ENCODE measurements at places on chromosomes 2 and 18. TPM values are rescaled to one million over a fixed set of nuclear protein-coding genes. Genes with fewer than 3 reads are reported as not detected.

DNA sequence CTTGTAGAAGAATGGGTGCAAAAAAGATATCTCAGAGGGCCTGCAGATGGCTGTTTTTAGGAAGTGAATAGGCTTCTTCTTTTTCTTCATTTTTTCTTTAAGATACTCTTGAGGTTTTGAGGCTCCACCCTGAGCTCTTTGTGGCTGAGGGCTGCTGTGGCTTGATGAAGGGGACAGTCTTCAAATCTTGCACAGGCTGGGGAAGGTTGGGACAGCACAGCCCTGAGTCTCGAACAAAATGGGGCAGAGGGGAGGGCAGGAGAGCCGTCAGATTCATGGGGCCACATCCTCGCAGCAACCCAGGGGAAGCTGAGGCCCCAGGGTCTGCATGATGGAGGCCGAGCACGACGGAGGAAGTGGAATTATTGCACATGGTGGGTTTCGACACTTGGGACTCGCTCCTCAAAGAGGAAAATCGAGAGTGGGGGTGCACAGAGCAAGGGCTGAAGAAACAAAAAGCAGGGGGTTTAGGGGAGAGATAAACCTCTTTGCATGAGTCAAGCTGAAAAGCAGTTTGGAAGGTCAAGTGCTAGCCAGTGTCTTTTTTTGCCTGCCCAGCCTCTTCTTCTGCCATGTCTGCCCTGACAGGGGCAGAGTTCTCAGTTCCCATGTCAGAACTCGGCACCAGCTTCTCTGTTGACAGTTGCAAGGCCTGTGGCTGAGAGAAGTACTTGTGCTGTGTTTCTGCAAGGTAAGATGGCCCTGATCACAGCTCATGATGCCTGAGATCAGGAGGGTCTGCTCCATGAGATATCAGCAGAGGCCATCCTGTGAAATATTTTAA, 19.5 kb downstream of the INPP4A start:
- H3K36me3 ChIP-seq: peaks cover 1% of the 10 kb centered on the region
- no peaks in the 10 kb centered on the region for H3K27me3 ChIP-seq
- H3K4me3 ChIP-seq: peak overlapping the region; percentile 40
- peak; percentile 32 for DNase-seq
- H3K27ac ChIP-seq: peak overlapping the region; percentile 79

DNA sequence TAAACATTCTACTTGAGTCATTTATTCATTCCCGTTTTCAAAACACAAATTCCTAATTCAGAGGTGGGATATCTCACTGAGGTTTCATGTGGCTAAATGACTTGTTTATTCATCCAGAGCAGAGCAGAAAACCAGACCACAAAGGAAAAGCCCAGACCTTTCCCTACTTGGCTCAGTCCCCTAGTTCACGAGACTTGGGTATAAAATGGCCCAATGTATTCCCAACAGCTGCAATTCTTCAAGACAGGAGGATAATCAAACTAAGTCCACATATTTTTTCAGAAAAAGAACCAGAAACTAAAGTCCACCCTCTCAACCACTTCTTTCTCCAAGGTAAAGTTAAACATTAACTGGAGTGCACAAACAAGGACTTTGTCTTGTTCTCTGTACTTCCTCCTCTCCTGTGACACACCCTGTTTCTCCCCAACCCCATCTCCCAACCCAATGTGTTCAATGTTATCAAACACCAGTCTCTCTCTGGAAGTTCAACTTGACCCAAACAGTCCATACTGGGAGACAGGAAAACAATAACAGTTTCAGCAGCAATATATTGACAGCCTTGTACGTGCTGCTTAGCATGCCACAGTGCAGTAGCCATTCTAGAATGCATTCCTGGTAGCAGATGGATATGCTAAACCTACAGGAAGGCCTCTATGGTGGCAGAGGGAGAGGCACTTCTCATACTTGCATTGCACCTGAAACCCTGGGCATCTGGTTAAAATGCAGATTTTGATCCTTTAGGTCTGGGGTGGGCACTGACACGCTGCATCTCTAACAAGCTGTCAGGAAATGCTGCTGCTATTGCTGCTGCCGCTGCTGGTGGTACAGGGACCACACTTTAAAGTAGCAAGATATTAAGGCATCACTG, 110.7 kb downstream of the INO80D start:
- no peak for DNase-seq
- no peak overlapping the region for H3K4me3 ChIP-seq
- no peaks in the 10 kb centered on the region for H3K36me3 ChIP-seq
- no peaks in the 10 kb centered on the region for H3K4me1 ChIP-seq
- no peak overlapping the region for H3K27ac ChIP-seq

DNA sequence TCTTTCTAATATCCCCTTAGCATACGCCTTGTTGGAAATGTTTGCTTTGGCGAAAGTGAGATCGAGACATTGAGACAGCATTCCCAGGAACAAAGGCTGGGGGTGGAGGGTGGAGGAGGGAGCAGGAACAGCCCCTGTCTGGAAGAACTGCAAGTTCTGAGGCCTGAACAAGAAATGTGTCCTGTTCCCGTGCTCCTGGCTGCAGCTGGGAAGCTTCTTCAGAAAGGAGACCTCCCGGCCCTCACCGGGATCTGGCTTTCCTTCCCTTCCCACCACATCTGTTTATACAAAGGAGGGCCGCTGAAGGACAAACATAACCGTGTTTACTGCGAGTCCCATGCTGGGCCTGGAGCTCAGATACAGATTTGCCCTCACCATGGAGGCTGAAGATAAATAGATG, 35.9 kb downstream of the AFF3 start:
- peaks cover 2% of the 10 kb centered on the region for H3K27me3 ChIP-seq
- no peak overlapping the region for H3K4me3 ChIP-seq
- H3K27ac ChIP-seq: no peak overlapping the region
- H3K4me1 ChIP-seq: peaks cover 9% of the 10 kb centered on the region
- DNase-seq: no peak

- no peaks in the 10 kb centered on the region for H3K27me3 ChIP-seq
- no peak overlapping the region for H3K27ac ChIP-seq
- H3K4me1 ChIP-seq: peaks cover 11% of the 10 kb centered on the region
- no peak for DNase-seq
Observed at GRCh38 chr2:168371273-168372019, 84.6 kb upstream of the CERS6 start.

- H3K27me3 ChIP-seq: no peaks in the 10 kb centered on the region
- no peaks in the 10 kb centered on the region for H3K36me3 ChIP-seq
- no peak overlapping the region for H3K4me3 ChIP-seq
- no peak for DNase-seq
Observed at GRCh38 chr2:71060871-71061270, 7.6 kb upstream of the NAGK start.

- peak; percentile 54 for DNase-seq
- H3K27ac ChIP-seq: no peak within 1 kb of the TSS
- peak within 1 kb of the TSS; percentile 66 for H3K4me3 ChIP-seq
- H3K36me3 ChIP-seq: peaks cover 4% of the 10 kb centered on the region
Observed at GRCh38 chr2:42568401-42569115, at the start of gene MTA3. MTA3 (plus strand) TSS chr2:42568632; CDS start chr2:42568746, 114 bp downstream.

DNA sequence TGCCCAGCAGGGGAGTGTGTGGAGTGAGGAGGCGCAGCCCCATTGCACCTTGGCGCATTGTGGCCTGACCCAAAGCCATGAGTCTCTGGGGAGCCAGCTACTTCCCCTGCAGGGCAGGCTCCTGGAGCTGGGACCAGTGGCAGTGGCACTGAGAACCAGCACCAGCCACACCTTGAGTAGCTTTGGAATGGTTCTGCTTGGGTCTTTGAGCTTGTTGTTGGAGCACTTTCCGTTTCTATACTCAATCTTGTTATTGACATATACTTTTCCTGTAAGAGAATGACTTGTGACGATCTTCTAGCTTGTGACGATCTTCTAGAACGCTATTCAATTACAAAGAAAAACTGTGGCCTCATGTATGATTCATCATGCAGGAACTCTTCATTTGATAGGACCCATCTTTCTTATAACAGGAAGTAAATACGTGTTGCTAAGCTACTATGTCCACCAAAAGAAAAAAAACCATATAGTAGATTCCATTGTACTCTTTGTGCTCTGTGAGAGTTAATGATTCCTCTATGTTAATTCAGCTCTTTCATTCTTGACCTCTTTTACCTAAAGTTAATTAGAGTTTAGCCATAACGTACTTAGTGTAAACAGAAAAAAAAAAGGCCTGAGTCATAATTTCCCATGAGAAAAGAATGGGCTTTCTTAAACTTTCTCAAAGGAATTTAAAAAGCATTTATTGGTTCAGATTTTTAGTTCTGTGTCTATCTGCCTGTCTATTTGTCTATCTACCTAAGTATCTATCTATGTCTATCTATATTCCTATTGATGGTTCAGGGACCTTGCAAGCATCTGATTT, 113.1 kb downstream of the GATA6 start:
- H3K4me3 ChIP-seq: no peak overlapping the region
- H3K36me3 ChIP-seq: no peaks in the 10 kb centered on the region
- no peaks in the 10 kb centered on the region for H3K27me3 ChIP-seq
- DNase-seq: no peak
- H3K4me1 ChIP-seq: peaks cover 4% of the 10 kb centered on the region

DNA sequence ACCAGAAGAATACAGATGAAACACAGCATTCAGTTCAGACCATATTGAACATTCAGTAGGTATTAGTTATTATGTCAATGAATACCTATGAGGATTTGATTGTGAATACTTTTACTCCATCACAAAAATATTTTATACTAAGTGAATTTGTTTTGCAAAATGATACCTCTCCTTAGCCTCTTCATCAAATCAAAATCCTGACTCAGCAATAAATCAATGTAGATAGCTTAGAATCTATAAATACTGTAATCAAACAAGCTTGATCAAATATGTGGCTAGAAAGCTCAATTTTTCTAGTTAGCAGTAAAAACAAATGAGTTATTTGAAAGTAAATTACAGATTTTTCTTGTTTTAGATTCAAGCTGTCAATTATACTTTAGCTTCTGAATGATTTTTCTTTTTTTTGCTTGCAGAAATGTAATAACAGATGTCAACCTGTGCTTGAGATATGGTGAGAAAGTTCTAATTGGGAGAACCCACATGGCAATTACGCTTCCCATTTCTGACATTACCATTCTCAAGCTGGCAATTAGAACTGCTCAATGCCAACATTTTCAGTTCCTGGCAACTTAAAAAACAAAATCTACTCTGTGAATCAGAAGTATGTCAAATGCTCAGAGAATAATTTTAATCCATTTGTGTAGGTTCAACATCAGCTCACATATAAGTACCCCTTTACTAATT, 109.6 kb downstream of the PRELID3A start:
- H3K27me3 ChIP-seq: no peaks in the 10 kb centered on the region
- H3K36me3 ChIP-seq: no peaks in the 10 kb centered on the region
- H3K4me1 ChIP-seq: no peaks in the 10 kb centered on the region
- no peak overlapping the region for H3K27ac ChIP-seq
- no peak for DNase-seq
- H3K4me3 ChIP-seq: no peak overlapping the region

DNA sequence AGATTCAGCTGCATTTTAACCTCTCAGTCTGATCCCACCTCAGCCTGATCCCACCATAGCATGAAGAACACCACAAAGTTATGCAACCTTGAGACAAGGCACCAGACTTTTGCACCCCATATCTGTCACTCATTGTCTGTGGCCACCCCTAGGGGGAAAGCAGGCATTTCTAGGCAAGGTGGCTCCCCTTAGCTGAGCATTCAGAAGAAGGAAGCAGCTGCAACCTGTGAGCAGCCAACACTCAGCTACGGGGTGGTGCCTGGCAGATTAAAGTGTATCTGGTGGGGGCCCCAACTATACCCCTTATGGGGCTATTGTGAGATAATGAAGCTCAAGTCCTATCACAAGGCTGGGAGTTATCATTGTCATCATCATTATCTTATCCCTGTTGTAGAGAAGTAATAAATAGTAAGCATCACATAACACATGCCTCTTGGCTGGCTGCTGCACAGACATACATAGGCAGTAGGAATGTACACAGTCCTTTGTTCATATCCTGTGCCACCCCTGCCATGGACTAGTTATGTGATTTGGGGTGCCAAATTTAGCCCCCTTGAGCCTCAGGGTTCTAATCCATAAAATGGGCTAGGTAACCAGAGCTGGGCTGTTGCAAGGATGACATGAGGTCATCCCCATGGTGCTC, 20.6 kb upstream of the TMEM163 start:
- DNase-seq: no peak
- H3K4me1 ChIP-seq: no peaks in the 10 kb centered on the region
- H3K27ac ChIP-seq: no peak overlapping the region
- H3K27me3 ChIP-seq: peaks cover 11% of the 10 kb centered on the region
- no peaks in the 10 kb centered on the region for H3K36me3 ChIP-seq

DNA sequence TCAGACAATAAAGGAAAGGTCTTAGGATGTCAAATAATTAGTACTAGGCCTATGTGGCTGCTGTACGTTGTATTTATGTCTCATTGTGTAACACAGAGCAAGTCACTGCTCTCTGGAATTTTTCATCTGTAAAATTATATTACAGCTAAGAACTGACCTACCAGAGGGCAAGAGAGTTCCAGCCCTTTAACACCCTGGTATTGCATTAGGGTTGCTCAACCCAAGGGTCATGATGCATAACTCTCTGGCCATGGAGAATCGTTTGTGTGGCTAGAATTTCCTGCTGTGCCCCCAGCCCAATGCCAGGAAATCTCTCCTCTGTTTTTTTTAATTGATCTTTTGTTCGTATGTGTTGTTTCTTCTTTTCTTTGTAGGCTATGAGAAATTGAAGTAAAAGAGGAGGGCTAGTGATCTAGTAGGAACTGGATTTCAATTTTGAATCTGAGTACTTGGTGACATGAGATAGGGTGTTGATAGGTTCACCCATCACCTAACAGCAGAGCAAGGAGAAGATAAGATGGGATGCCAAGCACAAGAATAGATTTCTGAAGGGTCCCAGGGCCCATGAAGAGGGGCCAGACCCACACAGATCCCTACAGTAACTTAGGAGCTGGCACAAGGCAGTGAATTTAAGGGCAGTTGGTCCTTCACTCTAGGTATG, 571.2 kb upstream of the TNP1 start:
- DNase-seq: no peak
- H3K36me3 ChIP-seq: no peaks in the 10 kb centered on the region
- no peaks in the 10 kb centered on the region for H3K4me1 ChIP-seq
- H3K27me3 ChIP-seq: no peaks in the 10 kb centered on the region
- no peak overlapping the region for H3K27ac ChIP-seq

DNA sequence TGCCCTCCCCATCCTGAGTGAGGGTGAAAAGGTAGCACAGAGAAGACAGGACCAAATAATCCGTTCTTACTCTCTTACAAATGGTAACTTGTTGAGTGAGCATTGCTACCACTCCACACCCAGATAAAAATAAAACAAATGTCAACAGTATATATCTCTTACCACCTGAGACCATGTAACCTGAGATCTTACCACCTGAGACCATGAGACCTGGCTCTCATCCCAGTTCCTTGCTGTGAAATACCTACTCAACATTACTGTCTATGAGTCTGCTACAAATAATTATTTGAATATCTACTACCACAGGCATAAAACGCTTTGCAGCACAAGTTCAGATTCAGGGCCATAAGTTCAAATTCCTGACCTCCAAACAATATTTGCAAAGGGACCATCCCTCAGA, 234.7 kb downstream of the C1D start:
- no peak overlapping the region for H3K4me3 ChIP-seq
- no peak for DNase-seq
- H3K27me3 ChIP-seq: no peaks in the 10 kb centered on the region
- no peaks in the 10 kb centered on the region for H3K36me3 ChIP-seq

GRCh38 chr2:108586631-108587030, 52.4 kb downstream of the LIMS1 start:
- H3K27ac ChIP-seq: no peak overlapping the region
- H3K4me3 ChIP-seq: no peak overlapping the region
- H3K4me1 ChIP-seq: peaks cover 4% of the 10 kb centered on the region
- no peaks in the 10 kb centered on the region for H3K36me3 ChIP-seq
- no peaks in the 10 kb centered on the region for H3K27me3 ChIP-seq
- no peak for DNase-seq

GRCh38 chr2:86105969-86106945, at the start of gene PTCD3:
PTCD3 (plus strand) TSS chr2:86106235; CDS start chr2:86106248, 13 bp downstream.
- H3K4me1 ChIP-seq: peaks cover 16% of the 10 kb centered on the region
- H3K36me3 ChIP-seq: peaks cover 26% of the 10 kb centered on the region
- H3K27me3 ChIP-seq: no peaks in the 10 kb centered on the region
- H3K4me3 ChIP-seq: peak within 1 kb of the TSS; percentile 80

CIDEA gene
- not detected for total RNA-seq

CFAP53 gene
- 0.33 TPM for total RNA-seq

REG3G gene
- not detected for total RNA-seq

CASP10 gene
- 12.6 TPM for total RNA-seq

All from CD4-positive, alpha-beta T cell (primary cell).